ENCODE measurements at places on chromosomes 2 and 18.

DNA sequence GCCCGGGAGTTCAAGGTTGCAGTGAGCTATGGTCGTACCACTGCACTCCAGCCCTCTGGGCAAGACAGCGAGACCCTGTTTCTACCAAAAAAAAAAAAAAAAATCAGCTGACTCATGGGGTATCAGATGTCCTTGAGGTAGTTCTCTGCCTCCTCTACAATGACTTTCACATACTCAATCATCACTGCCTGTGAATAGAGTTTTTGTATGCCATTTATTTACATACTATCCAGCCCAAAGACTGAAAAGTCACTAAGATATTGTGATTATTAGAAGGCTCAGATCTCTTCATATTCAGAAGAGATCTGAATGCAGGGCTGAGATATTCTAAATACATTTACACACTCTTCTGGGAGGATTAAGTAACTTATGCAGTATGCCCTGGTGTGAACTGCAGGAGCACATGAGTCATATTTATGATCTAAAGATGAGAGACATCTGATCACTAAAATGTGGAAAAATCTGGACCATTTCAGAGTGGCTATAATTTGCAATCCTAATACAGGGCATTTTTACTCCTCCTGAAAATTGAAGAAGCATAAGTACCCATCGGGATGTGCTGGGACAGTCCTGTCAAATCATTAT is 38.9 kb downstream of the KLF7 start:
- no peak for DNase-seq

GRCh38 chr18:47999801-48000248 is 69.4 kb upstream of the SMAD2 start:
- DNase-seq, result no peak

DNA sequence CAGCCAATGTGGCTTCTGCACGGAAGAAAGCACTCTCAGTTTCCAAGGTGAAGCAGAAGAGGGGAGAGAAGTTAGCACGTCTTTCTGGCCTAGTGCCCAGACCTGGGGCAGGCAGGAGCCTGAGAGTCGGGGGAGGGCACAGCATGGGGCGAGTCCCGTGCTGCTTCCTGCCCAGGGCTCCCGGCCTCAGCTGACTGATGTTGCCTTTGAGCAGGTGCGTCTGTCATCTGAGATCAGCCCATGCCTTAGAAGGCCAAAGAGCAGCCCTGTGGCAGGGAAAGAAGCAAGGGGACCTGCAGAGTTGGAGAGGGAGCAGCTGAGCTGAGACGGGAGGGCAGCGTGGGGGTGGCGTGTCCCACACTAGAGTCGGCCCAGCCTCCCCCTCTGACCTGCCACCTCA is 3.3 kb downstream of the KCNIP3 start:
- DNase-seq, result peak; percentile 89

DNA sequence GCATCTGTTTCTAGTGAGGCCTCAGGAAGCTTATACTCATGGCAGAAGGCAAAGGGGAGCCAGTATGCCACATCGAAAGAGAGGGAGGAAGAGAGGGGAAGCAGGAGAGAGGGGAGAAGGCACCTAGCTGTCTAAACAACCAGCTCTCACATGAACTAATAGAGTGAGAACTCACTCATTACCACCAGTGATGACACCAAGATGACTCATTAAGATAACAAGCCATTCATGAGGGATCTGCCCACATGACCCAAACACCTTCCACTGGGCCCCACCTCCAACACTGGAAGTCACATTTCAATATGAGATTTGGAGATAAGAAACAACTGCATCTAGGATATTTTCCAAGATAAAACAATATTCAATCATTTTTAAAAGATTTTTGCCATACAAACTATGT is 753.9 kb upstream of the ZEB2 start:
- no peak for DNase-seq

DNA sequence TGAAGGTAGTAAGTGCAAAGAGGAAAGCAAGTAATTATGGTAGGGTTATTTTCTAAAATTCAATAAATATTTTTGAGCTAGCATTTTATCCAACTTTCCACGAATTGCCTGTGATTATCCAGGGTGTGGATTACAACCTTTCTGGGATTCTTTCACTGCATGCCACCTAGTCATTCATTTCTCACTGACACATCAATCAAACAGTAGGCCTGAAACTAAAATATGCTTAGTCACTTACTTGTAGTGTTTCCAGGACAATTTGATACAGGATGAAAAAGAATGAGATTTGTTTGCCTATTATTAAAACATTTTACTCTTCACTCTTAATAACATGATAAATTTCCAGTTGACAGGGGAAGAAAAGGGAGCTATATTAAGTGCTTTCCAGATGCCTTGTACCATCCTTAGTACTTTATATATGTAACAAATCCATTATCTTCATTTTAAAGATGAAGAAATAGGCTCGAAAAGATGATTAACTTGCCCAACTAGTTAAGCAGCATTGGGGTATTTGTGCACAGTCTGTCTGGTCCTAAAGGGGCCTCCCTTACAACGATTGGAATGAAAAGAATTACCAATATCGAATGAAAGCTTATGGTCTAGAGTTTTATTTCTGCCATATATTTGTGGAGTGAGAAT is 70.4 kb downstream of the KCTD1 start:
- no peak for DNase-seq
